OCI-M1 (cell line): ENCODE measurements at places on chromosomes 7 and 10.

- DNase-seq = no peak
These were observed 57.9 kb downstream of the ELFN1 start for GRCh38 chr7:1727812-1728570.

DNA sequence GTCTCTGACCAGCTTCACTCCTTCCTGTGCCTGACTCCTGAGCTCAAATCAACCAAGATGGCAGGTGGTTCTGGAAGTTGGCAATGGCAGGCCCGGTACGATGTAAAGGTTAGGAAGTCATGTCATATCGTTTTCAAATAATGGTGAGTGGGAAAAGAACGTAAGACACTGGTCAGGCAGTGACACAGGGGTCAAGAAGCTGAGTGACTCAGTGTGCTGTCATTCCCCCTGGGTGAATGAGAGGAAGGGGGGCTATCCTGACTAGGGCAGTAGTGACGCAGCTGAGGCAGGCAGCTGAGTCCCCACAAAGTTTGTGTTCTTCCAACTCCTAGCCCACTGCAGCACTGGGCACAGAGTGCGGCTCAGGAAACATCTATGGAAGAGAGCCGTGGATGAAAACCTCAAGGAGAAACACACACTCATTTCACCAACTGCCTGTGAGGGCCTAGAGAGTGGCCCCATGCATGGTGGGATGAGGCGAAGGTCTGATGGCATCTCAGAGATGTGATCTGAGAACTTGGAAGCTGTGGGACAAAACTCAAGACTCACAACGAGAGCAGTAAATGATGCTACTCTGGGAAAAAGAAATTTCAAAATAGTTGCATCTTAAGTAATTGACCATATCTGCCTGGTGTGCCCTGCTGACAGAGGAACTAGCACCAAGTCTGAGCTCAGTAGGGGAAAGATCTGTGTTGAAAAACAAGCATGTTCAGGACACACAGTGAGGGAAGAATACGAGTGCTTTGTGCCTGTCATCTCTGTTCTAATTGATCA, 23.2 kb downstream of the CREB3L2 start:
- DNase-seq = no peak

GRCh38 chr10:130340816-130341215, 204.6 kb downstream of the GLRX3 start:
- DNase-seq = no peak

- DNase-seq = no peak
These were observed at the start of gene FLNC for GRCh38 chr7:128830231-128831177. Gene FLNC (plus strand): TSS chr7:128830406. CDS start chr7:128830638, 232 bp downstream.

DNA sequence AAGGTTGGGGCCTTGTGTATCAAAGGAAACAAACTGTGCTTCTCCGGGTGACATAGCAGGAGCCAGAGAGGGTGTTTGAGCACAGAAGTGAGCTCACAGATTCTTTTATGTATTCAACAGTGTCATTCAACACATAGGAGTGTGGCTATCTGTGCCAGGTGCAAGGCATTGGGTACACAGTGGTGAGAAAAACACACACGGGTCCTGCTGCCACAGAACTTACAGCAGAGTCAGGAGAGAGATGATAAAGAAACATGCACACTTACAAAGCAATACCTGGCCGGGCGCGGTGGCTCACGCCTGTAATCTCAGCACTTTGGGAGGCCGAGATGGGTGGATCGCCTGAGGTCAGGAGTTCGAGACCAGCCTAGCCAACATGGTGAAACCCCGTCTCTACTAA, 16.3 kb upstream of the ECHDC3 start:
- no peak for DNase-seq

GRCh38 chr10:69446650-69447151, 4.6 kb upstream of the TSPAN15 start:
- DNase-seq = peak; percentile 29

- DNase-seq = peak; percentile 38
These were observed 547.8 kb upstream of the IGFBP3 start for GRCh38 chr7:46468753-46469356.

GRCh38 chr7:38545977-38546376, 85.2 kb downstream of the AMPH start:
- peak; percentile 1 for DNase-seq

GRCh38 chr10:1526436-1527055, 210.8 kb downstream of the ADARB2 start:
- no peak for DNase-seq

DNA sequence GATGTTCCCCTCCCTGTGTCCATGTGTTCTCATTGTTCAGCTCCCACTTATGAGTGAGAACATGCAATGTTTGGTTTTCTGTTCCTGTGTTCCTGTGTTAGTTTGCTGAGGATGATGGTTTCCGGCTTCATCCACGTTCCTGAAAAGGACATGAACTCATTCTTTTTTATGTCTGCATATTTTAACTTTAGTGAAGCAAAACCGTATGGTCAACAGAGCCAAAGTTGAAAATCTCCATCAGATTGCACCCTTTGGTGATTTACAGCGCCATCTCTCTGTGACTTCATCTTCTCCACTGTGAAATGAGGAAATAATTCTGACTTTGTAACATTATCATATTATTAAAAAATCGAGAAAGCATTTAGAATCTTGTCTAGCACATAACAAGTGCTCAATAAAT, 132.3 kb upstream of the PLXDC2 start:
- peak; percentile 16 for DNase-seq

DNA sequence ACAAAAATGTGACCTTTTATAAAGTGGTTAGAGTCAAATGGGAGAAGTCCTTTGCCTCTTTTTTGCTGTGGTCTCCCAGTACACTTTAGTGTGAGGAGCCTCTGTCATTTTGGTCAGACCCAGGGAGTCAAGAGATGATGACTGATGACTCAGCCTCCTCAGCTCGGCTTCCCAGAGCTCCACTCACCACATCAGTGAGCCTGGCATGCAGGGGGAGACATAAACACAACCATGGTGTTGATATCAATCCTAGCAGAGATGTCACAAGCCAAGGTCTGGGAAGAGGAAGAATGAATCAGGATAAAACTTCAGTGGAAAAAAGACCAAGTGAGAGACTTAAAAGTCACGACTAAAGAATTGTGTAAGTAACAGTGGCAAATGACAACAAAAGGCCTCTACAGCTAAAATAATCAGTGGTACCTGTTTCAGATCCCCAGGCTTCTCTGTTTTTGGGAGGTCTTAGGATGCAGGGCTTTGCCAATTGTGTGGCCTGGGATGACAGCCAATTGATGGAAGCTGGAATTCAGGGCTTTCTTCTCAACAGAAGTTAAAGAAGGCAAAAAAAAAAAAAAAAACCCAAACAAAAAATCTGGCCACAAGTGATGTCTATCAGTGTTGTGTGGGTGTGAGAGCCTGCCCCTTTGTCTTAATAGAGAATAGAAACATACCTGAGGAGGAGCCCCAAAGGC, 50.2 kb downstream of the TFAM start:
- peak; percentile 83 for DNase-seq
